ENCODE measurements at places on chromosomes 13 and 19.

- DNase-seq: no peak
Measured at GRCh38 chr13:50928102-50928501, 18.5 kb downstream of the RNASEH2B start.

DNA sequence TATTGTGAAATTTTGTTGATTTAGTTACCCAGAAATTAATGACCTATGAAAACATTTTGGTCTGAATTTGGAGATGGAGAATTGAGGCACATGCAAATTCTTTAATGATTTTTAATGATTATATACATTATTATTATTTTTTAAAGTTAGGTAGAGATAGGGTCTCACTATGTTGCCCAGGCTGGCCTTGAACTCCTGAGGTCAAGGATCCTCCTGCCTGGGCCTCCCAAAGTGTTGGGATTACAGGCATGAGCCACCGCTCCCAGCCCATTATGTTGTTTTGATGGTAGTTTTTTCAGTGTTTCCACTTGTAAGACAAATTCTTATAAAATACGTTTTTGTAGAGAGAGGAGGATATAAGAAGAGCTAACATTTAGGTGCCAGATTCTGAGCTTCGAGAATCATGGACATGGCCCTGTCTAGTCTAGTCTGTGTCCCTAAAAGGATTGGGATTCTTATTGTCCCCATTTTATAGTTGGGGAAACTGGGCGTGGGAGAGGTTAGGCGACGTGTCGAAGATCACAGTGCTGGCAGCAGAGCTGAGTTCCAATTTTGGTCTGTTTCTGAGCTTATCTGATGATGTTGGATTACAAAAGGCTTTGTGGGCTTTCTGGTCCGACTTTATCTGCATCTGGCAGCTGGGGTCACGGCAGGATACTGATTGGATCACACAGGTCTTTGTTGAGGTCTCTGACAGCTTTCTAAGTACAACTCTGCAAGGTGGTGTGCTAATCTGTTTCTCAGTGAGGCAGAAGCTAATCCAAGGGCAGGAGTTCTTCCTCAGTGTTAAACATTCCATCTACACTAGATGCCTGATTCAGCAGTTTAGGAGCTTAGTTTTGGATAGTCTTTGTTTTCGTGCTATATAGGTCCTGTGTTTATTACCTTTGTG lies 7.5 kb upstream of the WDR88 start:
- DNase-seq: no peak

DNA sequence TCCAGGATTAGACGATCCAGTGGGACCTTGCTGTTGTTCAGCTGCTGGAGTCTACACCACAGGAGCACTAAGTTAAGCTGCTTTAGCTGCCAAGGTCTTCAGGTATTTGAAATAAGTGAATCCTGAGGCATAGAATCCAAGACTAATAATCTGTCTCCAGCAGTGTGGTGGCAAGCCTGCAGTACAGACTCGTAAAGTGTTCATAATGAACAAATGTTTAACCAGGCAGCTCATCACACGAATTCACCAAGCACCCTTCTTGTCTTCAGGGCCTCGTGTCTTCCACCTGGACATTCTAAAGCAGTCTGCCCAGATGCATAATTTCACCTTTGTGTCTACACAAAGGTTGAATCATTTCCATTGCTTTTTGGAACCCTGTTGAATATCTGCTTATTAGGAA lies 5.3 kb downstream of the ATP11A start:
- DNase-seq: no peak

GRCh38 chr13:35909091-35909490 lies 222.1 kb downstream of the DCLK1 start:
- DNase-seq: no peak

- DNase-seq: no peak
Measured at GRCh38 chr19:33804021-33804799, 7.5 kb downstream of the KCTD15 start.

DNA sequence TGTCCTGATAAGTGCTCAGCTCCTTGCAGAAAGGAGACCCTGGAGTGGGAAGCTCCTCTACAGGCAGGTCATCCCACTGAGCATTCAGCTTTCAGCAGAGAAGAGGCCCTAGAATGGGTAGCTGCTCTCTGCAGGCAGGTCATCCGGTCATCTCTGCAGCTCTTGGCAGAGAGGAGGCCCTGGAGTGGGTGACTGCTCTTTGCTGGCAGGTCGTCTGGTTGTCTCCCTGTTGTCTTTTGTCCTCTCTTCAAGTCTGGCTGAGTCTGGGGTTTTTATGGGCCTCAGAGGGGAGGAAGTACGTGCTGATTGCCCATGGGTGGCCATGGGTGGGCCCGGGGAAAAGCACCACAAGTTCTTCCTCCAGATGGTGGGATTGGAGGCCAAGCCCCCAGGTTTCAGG lies 250.3 kb upstream of the EDNRB start:
- no peak for DNase-seq

GRCh38 chr13:95745752-95746151 lies 68.8 kb downstream of the DNAJC3 start:
- DNase-seq: no peak

DNA sequence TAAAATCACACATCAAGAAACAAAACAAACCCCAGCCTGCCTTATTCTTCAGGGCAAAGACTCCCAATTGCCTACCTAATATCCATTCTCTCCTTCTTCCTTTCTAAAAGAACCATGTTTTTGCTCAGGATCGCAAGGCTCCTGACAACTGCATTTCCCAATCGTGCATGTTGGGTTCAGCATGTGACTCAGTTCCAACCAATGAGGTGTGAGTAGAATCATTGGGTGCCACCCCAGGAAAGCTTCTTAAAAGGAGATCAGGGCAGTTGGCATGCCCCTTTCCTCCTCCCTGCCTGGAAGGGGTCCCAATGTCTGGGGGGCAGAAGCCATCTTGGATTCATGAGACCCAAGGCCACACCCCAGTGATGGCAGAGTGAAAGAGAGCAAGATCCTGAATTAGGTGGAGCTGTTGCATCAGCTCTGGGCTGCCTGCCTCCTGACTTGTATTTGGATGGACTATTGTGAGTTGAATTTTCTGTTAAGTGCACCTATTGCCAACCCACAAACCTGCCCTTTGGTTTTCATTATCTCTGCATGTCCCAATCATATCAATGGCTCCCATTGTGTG lies 26.0 kb upstream of the UBAC2 start:
- DNase-seq: no peak

GRCh38 chr19:55321466-55322137 lies 3.5 kb downstream of the TMEM150B start:
- no peak for DNase-seq

GRCh38 chr19:45446295-45446694 lies 21.5 kb upstream of the FOSB start:
- no peak for DNase-seq

Measured in effector memory CD8-positive, alpha-beta T cell (primary cell).